ENCODE measurements at places on chromosomes 3 and 15.

DNA sequence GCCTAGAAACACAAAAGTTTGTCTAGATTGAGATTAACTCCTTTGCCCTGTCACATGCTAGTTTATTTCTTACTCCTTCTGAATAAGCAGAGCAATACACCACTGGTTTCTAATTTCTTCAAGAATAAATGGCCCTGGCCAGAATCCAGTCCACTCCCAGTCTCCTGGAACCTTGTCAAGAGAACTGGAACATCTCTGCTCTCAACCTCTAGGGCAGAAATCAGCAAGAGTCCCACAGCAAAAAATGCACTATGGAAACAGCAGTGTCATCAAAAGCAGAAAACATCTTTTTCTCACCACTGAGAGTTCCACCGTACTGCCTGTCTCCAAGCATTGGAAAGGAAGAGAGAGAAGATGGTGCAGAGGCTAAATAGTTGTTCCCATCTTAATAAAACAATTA lies 35.9 kb upstream of the PPP2R3A start:
- no peak for DNase-seq

- DNase-seq: peak; percentile 57
Measured at GRCh38 chr3:13282986-13283876, 136.9 kb downstream of the NUP210 start.

DNA sequence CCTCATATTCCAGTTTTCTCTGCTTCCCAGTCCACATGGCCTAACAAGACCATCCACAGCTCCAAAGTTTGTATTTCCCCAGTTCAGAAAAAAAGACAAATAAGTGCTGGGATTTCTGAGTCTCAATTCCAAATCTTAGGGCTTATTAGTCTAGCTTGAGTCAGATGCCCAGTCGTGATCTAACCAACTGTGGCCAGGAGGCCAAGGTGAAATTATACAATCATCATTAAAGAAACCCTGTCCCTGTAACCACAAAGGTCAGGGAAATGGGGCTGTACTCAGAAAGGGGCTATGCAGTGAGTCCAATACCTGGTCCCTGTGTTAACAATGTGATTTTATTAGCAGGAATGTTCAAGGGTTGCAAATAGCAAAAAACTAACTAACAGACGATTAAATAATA lies 40.5 kb upstream of the MITF start:
- no peak for DNase-seq

- DNase-seq: no peak
Measured at GRCh38 chr3:171561596-171562323, 101.6 kb upstream of the TNIK start.

- DNase-seq: no peak
Measured at GRCh38 chr3:150255413-150255812, 152.7 kb upstream of the TSC22D2 start.

- no peak for DNase-seq
Measured at GRCh38 chr3:16145176-16145575, 29.3 kb upstream of the GALNT15 start.

GRCh38 chr15:54026891-54027290 lies 48.6 kb downstream of the UNC13C start:
- DNase-seq: no peak
